ENCODE measurements at places on chromosomes 3 and 15.

DNA sequence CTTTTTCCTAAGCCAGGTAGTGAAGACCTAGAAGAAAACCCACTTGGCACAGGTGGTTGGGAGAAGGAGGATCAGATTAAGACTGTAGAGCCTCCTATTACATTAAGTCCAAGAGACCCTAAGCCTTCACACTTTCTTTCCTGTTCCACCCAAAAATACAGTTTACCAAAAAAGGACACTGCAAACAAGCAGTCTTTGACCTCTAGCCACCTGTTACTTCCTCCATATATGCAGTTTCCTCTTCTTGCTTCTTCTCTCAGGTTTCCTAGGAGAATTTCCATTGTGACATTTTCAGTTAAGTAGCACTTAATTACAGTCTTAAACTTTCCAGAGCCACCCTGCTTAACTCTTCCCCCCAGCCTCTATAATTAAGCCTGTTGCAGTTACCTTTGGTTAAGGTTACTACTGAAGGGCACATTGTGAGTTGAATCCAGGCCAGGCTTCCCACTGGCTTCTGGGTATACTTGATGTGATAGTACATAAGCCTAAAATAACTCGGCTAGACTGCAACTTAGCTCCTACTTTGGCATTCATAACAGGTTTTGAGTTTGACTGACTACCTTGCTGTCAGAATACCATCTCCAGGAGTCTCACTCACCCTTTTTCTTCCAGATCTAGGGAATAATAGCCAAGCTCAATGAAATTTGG, 114.2 kb upstream of the UMPS start:
- DNase-seq = no peak

- DNase-seq = no peak
Measured at GRCh38 chr3:178302966-178303930, 233.0 kb upstream of the KCNMB2 start.

- DNase-seq = no peak
Measured at GRCh38 chr15:61796056-61796455, 264.2 kb downstream of the VPS13C start.

- no peak for DNase-seq
Measured at GRCh38 chr15:92648190-92648875, 7.2 kb downstream of the FAM174B start.

GRCh38 chr3:126351771-126352475, 5.3 kb downstream of the KLF15 start:
- DNase-seq = no peak

- no peak for DNase-seq
Measured at GRCh38 chr15:60155661-60156060, 151.6 kb downstream of the FOXB1 start.

DNA sequence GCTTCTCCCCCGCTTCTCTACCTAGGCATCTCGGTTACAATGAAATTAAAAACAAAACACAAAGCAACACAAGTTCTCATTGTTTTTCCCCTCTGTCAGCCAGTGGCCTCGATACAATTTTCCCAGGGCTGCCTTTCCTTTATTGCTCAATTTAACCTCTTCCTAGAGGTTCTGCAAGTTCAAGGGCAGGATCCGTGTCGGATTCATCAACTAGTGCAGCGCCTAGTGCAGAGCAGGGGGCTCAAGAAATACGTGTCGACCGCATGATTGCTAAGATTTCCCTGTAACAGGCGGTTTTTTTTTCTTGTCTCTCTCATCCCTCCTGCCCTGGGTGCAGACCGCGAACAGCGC, 1.4 kb upstream of the BHLHE40 start:
- DNase-seq = no peak

DNA sequence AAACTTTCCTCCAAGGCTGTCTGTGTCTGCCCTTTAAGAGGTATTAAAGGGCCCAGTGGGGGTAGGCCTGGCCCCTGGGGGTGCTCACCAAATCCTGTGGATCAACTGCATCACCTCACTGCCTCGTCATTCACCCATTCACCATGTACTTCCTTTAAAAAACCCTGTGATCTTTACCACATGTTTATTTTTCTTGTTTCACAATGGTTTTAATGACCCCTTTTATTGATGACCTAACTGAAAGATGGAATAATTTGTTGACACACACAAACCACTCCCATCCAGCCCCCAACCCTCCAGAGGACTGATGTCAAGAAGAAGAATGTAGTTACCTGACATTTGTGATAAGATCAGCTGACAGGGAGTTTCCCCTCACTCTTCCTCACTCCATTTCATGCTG, 40.8 kb downstream of the KCNAB1 start:
- DNase-seq = peak; percentile 82

DNA sequence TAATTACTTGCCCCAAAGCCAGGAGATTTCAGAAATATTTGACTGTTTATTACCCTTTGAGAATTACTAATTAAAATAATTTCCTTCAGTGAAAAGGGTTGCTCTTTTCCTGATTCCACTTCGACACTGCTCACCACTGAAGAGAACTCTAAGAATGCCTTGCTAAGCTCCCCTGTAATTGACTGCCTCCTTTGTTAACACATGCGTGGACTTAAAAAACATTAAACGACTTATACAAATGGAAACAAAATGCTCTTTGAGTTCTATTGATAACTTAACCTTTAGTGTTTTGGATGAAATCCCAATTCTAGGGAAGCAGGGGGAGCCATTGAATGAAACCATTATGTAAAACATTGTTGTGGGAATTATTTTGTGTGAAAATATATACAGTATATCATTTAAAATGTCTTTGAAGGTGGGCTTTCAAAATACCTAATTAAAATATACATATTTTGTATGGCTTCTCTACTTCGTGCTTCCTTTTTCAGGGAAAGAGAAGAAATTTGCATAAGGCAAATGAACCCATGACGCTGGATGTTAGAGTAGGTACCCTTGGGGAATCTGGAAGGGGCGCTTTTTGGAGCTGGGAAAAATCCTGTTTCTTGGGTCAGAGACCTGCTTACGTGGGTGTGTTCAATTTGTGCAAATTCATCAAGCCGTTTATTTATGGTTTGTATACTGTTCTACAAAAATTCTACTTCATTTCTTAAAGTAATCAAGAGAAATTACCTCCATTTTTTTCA, 64.2 kb downstream of the WWTR1 start:
- no peak for DNase-seq

DNA sequence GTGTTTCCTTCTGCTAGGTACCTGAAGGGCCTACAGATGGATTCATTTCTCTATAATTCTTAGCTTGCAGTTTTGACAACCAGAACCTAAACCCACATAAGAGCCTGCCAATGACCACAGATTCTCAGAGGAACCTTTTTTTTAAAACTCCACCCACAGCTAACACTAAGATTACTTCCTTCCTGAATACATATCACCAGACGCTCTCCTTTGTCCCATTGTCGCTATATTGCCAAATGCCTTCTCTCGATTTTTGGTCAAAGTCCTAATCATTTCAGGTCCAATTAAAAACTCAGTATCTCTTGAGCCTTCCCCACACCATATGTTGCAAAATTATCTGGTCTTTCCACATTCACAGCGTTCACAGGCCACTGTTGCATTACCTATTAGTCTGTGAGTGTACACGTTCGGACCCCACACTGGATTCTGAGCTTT, 12.4 kb downstream of the ZNF710 start:
- no peak for DNase-seq

DNA sequence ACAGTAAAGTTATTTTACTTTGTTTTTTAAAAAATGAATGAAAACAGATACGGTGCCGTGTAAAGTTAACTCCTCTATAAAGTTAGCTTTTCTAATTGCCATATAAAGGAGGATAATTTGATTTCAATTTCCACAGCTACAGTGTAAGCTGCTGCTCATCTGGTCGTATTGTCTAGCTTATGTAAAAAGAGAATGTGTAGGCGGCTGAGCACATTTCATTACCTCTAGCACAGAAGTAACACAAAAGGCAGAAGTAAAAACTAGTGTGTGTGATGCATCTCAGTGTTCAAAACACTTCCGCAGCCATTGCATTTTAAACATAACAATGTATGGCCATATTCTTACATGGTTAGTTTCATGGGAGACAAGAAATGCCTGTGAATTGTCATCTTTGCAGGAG, 105.0 kb upstream of the P2RY1 start:
- no peak for DNase-seq

DNA sequence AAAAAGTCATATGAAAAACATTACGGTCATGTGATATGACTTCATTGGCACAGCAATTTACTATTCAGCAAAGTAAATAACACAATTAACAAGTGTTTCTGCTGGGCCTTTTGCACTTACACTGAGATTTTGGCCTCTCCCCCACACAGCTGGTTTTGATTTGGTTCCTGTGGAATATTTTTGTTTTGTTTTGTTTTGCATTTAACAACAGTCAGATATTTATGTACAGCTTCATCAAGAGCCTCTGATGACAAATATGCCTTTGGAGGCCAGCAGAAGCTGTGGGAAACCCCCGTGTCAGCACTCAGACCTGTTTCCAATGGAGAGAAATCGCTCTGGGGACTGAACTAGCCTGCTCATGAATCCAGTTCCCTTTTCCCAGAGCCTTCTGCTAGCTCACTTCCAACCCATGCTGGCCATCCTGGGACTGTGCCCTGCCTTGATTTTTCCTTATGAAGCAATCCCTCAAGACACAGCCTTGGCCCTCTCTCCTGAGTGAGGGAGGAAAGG, 161.9 kb downstream of the ATG7 start:
- no peak for DNase-seq

GRCh38 chr3:28151207-28151550, 90.2 kb upstream of the CMC1 start:
- no peak for DNase-seq

DNA sequence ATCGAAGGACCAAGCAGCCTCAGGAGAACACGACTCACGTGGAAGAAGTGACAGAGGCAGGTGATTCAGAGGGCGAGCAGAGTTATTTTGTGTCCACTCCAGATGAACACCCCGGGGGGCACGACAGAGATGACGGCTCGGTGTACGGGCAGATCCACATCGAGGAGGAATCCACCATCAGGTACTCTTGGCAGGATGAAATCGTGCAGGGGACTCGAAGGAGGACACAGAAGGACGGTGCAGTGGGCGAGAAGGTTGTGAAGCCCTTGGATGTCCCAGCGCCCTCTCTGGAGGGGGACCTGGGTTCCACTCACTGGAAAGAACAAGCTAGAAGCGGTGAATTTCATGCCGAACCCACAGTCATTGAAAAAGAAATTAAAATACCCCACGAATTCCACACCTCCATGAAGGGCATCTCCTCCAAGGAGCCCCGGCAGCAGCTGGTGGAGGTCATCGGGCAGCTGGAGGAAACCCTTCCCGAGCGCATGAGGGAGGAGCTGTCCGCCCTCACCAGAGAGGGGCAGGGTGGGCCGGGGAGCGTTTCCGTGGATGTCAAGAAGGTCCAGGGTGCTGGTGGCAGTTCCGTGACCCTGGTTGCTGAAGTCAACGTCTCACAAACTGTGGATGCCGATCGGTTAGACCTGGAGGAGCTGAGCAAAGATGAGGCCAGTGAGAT, 26.0 kb downstream of the SYNM start:
- DNase-seq = no peak

DNA sequence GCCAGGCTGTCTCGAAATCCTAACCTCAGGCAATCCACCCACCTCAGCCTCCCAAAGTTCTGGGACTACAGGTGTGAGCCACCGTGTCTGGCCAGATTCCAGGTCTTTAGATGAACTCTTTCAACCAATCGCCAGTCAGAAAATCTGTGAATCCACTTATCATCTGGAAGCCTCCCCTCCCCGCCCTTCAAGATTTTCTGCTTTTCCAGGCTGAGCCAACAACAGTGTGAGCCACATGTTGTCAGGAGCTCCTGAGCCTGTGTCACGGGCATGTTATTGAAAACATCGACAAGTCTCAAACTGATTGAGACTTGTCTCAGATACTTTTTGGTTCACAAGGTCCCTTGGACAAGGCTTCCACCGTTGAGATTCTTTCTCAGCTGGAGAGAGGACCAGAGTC, 52.0 kb upstream of the TRPM1 start:
- no peak for DNase-seq

GRCh38 chr3:148319161-148319915, 378.4 kb upstream of the AGTR1 start:
- DNase-seq = no peak

- DNase-seq = peak; percentile 97
Measured at GRCh38 chr3:183265157-183265642, 12.1 kb downstream of the B3GNT5 start.

GRCh38 chr15:39799552-39800011, 16.9 kb upstream of the FSIP1 start:
- DNase-seq = no peak

Data from NCI-H2081 (cell line).